ENCODE measurements at places on chromosomes 2 and 18.

GRCh38 chr2:133822517-133823225, 254.4 kb upstream of the NCKAP5 start:
- DNase-seq = no peak

DNA sequence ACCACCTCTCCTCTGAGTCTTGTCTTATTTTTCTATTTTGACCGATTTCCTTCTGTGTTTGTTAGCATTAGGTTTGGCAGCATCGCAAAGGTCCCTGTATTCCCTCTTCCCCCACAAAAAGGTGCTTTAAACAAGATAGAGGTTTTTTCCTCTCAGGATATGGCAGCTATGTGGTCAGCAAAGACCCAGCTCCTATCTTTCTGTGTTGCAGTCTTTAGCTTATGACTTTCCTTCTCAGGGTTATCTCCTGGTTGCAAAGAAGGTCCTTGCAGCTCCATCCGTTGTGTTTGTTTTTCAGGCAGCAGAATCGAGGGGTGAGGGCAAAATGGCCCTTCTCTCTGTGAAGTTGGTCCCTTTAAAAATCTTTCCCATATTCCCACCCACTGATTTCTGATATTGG, 38.4 kb downstream of the GALNT1 start:
- DNase-seq = no peak

- DNase-seq = no peak
These were observed 651 bp downstream of the KCNK3 start for GRCh38 chr2:26692897-26693849.

DNA sequence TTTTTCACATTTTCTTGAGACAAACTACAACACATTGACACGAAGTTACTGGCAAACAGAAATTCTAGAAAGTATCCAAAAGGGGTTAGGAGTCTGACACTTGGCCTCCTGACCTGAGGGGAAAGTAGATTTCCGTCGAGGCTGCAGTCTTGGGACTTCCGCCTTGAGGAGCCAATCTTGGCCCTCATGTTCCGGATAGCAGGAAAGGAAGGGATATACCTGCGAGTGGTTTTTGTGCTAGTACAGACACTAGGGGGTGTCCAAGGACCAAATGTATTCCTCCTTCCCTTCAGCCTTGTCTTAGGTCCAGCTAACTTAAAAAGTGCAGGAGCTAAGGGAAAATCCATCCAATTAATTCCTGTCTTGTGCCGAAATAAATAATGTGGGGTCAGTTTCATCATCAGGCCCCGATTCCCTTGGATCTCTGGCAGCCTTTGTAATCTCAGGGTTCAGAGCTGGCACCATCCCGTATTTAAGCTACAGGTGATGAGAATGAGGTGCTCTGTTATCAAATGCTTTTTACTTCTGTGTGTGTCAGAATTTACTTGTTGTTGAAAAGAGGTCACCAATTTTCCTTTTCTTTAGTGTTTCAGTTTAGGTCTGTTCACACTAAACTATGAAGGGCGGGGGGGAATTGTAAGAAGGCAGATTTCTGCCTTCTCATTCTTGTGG, 330.2 kb upstream of the FANCL start:
- no peak for DNase-seq

DNA sequence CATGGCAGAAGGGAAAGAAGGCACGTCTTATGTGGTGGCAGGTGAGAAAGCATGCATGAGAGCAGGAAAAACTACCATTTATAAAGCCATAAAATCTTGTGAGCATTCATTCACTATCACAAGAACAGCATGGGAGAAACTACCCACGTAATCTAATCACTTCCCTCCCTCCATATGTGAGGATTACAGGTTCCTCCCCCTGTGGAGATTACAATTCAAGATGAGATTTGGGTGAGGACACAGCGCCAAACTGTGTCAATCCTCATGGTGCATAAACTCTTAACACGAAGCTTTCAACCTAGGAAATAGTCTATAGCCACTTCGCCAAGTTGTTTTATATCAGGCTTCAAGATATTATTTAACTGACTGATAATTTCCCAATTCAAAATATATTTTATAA, 595.5 kb downstream of the FBXO15 start:
- DNase-seq = no peak

DNA sequence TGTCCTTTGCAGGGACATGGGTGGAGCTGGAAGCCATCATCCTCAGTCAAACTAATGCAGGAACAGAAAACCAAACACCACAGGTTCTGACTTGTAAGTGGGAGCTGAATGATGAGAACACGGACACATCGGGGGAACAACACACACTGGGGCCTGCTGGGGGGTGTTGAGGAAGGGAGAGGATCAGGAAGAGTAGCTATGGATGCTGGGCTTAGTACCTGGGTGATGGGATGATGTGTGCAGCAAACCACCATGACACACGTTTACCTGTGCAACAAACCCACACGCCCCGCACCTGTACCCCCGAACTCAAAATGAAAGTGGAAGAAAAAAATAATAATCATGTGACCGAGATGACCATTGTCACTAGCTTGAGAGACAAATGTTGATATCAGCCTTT, 114.7 kb downstream of the NDUFA10 start:
- no peak for DNase-seq

DNA sequence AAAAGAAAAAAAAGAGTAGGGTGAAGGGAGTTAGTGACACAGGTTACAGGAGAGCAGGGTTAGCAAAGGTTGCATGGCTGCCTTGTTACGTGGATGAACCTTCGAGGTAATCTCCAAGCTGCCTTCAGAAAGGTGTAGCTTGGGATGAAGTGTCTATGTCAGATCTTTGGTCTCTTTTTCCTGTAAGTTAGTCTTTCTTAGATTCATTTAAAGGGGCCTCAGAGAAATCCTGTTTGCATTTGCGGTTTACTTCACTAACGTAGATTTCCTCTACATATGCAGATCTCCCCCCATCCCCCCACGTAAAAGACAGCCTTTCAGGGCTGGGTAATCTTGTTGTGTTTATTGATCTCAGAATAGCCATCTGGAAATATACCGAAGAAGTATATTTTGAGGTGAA, 83.7 kb downstream of the MTA3 start:
- DNase-seq = no peak

- no peak for DNase-seq
These were observed 50.4 kb upstream of the FZD5 start for GRCh38 chr2:207819839-207820784.

DNA sequence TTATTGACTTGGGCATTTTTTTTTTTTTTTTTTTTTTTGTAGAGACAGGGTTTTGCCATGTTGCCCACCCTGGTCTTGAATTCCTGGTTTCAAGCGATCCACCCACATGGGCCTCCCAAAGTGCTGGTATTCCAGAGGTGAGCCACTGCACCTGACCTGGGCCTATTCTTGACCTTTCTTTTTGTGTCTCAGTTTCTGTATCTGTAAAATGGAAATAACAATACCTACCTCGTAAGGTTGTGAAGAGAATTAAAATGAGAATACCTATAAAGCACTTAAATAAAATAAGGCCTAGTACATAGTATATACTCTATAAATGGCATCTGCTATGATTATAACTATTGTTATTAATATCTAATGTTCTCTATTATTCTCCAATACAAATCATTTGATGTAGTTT, 15.7 kb downstream of the MAP4K3 start:
- DNase-seq = no peak

- DNase-seq = no peak
These were observed 927.3 kb upstream of the ACVR2A start for GRCh38 chr2:146917431-146918042.

DNA sequence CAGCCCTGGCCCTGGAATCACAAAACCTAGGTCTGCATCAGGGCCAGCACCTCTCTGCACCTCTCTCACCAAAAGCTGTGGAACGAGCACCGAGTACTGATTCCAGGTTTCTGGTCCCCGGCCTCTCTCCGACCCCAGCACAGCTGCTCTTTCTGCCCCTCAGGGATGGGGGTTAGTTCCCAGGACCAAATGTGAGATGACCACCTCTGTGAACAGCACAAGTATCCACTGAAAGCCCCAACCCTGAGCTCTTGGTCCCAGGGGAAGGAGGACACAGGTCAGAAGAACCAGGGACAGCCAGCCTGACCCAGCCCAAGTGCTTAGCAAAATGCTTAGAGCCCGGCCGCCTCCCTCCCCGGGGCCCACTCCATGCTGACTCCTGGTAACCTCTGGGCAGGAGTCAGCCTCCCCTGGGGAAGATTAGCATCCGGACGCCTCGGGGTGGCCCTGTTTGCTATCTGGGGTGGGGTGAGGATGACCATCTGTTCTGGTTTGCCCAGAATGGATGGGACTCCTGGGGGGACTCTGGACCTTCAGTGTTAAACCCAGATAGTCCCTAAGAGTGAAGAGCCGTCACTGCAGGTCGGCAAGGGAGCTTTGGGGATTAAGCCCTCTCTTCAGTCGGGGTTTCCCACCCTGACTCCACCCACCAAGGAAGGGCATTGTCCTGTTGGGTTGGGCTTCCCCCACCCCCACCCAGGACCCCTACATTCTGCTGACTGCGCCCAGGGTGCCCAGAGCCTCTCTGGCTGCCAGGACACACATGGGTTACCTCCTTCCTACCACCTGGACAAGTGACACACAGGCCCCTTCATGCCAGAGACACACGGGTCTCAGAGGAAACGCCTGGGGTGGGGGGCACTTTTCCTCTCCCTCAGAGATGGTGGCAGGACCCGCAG, 9.4 kb upstream of the GPR55 start:
- no peak for DNase-seq

DNA sequence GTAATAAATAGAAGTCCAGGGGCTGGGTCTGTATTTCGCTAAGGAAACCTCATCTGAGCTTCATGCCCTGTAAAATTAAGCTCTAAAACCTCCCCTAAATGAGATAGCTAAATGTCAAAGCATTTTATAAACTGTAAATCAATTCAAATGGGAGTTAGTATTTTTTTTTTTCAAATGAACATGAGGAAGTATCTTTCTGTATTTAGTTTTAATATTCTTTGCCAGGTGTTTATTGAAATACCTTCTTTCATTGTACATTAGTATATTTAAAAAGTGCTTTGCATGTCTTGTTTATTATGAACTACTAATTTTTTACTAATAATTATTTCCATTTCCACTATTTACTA, 47.7 kb downstream of the ATIC start:
- no peak for DNase-seq

DNA sequence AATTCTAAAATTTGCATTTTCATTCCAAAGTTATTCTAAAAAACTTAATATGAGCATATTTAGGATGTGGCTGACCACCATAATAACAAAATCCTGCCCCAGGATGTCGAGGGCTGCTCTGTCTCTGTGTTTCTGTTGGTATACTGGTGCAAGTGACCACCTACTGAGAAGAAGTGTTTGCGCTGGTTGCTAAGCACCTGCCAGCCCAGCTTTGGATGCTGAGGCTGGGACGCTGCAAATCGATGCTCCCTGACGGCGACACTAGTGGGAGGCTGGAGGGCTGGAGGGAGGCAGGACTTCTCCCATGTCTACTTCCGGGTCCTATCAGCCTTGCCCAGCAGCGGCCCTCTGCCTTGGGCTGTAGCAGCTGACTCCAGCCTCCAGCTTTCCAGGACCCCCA, 45.0 kb downstream of the LAMA1 start:
- no peak for DNase-seq

DNA sequence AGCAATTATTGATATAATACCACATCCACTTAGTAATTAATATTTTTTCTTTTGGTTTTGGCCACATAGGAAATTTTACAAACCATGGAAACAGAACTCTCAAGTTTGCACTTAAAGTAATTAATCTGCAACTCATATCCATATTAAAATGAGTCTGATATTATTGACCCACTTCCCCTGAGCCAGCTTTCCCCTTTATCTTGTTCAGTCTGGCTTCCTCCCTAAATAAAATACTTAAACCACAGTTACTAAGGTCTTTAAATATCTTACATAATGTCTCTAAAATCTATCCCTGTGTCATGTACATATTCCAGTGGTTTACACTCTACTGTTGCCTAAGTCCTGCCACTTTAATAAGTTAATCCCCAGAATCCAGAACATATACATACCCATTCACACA, 564.9 kb upstream of the FSHR start:
- DNase-seq = no peak

- DNase-seq = no peak
These were observed 34.1 kb upstream of the ARHGAP25 start for GRCh38 chr2:68700560-68700959.

GRCh38 chr2:215748446-215748845, 264.9 kb downstream of the MREG start:
- no peak for DNase-seq

DNA sequence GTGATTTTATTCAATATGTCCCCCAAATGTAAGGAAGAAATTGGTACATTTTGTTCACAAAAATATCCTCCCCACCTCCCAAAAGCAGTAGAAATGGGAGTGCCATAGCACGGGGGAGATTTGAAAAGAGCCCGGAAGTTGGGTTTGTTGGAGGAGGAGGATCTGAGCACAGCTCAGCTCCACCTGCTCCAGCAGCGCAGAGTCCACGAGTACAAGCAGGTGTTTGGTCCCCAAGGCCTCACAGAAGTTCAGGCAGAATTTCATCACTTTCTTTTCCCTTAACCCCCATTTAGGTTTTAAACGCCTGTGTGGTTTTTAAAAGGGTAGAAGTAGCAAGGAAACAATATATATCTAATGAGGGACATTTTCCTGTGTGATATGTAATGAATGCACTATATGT, 56.0 kb downstream of the TRAPPC12 start:
- DNase-seq = no peak

DNA sequence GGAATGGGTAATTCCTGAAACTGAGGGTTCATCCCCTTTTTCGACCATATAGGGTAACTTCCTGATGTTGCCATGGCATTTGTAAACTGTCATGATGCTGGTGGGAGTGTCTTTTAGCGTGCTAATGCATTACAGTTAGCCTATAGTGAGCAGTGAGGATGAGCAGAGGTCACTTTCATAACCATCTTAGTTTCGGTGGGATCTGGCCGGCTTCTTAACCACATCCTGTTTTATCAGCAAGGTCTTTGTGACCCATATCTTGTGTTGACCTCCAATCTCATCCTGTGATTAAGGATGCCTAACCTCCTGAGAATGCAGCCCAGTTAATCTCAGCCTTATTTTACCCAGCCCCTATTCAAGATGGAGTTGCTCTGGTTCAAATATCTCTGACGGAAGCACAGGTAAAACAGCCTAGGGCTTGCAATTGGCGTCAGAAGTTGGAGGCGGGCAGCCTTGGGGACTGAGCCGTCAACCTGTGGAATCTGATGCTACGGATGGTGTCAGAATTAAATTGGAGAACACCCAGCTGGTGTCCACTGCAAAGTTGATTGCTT, 19.5 kb downstream of the RALBP1 start:
- DNase-seq = no peak

GRCh38 chr18:76479351-76480238, 15.4 kb downstream of the ZNF516 start:
- no peak for DNase-seq

DNA sequence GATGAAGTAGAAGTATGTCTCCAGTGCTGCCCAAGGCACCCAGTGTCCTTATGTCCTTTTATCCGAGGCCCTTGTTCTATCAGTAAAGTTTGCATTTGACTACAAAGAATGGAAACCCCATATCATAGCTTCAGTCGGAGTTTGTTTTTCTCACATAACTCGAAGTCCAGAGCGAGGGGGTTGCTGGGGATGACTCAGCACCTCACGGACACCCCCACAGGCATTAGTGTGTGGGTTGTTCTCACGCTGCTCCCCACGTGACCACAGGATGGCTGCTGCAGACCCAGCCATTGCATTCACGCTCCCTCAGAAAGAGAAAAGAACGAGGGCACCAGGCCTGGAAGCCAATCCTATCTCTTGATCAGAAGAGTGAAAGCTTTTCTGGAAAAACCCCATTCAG, 27.8 kb downstream of the SALL3 start:
- DNase-seq = no peak
